ENCODE measurements at places on chromosomes 4 and X.

DNA sequence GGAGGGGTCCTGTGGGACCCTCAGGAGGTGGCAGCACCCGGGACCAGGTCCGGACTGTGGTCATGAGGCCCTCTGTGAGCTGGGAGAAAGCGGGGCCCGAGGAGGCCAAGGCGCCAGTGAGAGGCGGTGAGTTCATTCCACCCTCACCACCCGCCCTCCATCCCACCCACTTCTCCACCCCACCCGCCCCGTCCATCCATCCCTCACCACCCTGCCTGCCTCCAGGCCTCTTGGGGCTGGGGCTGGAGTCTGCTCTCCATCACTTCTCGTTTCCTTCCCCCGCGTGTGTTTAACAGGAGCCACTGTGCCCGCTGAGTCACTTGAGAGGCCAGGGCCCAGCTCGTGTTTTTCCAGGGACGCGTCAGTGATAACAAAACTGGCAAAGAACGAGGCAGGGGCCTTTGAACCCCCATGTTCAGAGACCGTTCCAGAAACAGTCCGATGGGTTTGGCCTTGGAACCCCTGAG, 6.2 kb downstream of the SH3TC1 start:
- no peak for DNase-seq

DNA sequence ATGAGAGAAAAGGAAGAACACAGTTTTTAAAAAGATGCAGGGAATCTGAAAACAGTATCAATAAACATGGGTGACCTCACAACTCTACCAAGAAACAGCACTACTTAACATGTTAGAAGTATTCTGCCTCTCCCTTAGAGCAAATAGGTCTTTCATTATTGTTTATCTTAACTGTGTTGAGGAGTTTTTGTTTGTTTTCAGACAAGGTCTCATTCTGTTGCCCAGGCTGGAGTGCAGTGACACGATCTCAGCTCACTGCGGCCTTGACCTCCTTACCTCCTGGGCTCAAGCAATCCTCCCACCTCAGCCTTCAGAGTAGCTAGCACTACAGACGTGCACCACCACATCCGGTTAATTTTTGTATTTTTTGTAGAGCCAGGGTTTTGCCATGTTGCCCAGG, 165.3 kb upstream of the PRDX4 start:
- DNase-seq, result no peak

DNA sequence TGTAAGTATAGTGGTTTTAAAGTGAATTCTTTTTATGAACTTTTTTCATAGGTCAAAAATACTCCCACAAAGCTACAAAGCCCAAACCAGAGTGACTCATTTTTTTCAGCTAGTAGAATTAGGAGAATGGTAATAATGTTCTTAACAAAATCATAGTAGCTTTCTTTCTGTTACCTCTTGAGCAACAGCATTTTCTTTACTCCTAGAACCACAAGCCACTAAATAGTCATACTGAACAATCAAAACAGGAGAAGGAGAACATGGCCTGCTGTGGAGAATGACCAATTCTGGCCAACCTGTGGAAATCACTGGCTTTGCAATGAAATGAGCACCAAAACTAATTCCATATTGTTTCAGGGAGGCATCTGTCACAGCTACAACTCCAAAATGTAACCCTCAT, 112.9 kb downstream of the AMMECR1 start:
- no peak for DNase-seq

- no peak for DNase-seq
Observed at GRCh38 chr4:10747186-10747585, 62.6 kb upstream of the CLNK start.

GRCh38 chr4:74486905-74487304, 42.0 kb downstream of the AREG start:
- no peak for DNase-seq

GRCh38 chr4:113657586-113658233, 103.8 kb downstream of the CAMK2D start:
- DNase-seq, result no peak

DNA sequence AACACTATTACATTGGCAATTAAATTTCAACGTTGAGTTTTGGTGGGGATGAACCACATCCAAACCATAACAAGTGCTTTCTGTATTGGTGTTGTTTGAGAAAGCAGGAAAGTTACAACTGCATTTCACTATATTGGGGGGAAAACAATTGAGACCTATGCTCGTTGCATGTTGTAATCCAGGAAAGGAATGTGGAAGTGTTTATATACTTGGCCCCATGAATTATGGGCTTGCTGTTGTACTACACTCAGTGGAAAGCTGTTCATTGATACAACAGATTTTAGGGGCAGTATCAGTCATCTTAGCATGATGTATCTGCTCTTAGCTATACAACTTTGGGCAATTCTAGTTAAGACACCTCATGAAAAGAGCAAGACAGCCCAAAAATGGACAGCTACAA, 52.4 kb downstream of the KLHL5 start:
- no peak for DNase-seq

- DNase-seq, result no peak
Observed at GRCh38 chrX:48523682-48524081, 2.1 kb downstream of the EBP start.

GRCh38 chr4:150283689-150284088, 205.4 kb downstream of the DCLK2 start:
- no peak for DNase-seq

- no peak for DNase-seq
Observed at GRCh38 chrX:77776659-77777058, 9.4 kb downstream of the ATRX start.

DNA sequence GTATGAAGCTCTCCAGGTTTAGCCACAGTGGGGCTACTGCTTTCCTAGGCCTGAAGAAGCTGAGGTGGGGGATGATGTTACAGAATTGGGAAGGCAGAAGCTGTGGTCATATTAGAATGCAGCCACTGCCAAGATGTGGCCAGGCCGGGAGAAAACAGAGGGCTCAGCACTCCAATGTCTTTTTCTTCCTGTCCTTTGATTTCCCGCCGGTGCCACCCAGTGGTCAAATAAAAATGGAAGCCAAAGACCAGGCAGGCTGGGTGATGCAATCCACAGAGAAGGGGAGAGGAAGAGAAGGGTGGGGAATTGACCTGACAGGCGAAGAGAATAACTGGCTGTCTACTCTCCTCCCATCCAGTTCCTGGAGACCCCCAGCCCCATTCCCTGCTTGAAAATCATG, 94.9 kb upstream of the SHISA3 start:
- no peak for DNase-seq

DNA sequence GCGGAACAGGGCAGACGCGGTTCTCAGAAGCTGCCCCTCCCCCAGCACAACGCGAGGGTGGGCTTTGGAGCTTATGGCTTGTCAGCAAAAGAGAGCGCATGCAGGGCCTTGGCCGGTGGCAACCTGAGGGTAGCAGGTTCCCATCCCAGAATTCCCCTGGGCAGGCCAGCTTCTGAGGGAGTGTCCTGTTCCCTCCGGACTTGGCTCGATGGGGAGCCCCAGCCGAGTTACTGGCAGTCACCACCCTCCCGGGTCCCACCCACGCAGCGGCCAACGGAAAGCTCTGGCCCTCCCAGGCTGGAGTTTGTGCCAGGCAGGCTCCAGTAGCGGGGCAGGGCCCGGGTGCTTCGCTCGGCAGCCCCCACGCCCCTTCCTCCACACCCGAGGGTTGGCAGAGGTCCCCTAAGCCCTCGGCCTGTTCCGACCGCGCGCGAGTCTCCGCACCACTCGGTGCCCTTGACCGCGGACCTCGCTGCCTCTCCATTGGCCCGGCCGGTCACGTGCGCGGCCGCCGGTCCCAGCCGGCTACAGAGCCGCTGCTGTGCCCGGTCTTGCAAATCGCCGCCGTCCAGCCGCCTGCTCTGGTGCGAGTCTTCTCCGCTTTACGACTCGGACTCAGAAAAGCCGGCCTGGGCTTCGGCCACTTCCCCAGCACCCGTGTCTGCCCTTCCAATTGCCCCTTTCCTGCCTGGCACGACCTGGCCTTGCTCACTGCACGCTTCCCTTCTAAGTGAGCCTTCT, 20.9 kb upstream of the MTM1 start:
- peak; percentile 11 for DNase-seq

DNA sequence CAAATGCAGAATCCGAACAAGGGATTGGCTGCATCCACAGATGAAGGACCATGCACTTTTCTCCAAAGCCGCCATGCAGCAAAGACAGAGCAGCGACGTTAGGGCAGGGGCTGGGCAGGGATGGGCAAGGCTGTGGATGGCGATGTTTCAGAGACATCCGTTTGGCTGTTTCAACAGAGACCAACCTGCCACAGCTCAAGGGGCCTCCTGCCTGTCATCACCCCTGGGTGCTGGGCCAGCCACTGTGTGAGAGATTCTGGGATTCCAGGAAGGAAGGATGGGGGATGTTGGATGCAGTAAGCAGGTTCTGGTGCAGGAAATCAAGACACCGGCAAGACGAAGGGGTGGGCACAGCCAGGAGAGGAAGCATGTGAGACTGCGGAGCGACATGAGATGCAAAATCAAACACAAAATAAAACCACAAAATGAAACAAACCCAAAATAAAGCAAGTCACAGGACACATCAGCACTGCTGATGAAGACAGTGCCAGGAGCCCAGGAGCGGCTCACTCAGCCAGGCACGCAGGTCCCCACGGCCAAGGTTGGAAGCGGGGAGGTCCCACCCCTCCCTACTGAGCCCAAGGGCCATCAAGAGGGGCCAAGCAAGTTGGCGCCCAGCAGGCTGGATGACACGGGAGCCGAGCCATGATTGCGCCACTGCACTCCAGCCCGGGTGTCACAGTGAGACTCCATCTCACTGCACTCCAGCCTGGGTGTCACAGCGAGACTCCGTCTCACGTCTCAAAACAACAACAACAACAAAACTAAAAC, 68.1 kb downstream of the FAM53A start:
- DNase-seq, result no peak

- DNase-seq, result no peak
Observed at GRCh38 chr4:185730387-185730786, 81.6 kb downstream of the SORBS2 start.

GRCh38 chr4:135277068-135277979, 1075.7 kb upstream of the PABPC4L start:
- DNase-seq, result no peak

DNA sequence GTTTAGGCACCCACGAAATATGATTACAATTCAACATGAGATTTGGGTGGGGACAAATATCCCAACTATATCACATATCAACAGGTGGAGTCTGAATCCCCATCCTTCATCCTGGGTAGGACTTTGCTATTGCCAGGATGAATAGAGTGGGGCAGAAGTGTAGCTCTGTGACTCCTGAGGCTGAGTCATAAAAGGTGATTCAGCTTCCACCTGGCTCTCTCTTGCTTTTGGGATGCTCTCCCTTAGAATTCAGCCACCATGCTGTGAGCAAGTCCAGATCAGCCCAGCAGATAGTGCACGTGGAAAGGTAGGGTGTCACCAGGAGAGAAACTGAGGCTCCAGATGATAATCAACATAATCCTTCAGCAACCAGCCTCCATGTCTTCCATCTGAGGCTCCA, 193.8 kb upstream of the BCOR start:
- DNase-seq, result no peak

- DNase-seq, result no peak
Observed at GRCh38 chr4:26909369-26909768, 48.7 kb downstream of the STIM2 start.

- no peak for DNase-seq
Observed at GRCh38 chr4:29852537-29852936, 867.6 kb upstream of the PCDH7 start.

DNA sequence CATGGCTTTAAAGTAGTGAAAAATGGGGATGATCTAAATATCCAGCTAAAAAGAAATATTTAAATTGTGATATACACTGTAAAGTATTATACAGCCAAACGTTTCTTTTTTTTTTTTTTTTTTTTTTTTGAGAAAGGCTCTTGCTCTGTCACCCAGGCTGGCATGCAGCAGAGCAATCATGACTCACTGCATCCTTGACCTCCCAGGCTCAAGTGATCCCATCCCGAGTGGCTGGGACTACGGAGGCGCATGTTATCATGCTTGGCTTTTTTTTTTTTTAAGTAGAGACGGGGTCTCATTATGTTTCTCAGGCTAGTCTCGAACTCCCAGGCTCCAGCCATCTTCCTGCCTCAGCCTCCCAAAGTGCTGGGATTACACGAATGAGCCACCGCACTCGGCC, 17.1 kb downstream of the SMIM14 start:
- no peak for DNase-seq
